NCI-H2081 (cell line): ENCODE measurements at places on chromosomes 12 and 14.

GRCh38 chr12:77746096-77746495, 84.6 kb upstream of the NAV3 start:
- DNase-seq: peak; percentile 95

DNA sequence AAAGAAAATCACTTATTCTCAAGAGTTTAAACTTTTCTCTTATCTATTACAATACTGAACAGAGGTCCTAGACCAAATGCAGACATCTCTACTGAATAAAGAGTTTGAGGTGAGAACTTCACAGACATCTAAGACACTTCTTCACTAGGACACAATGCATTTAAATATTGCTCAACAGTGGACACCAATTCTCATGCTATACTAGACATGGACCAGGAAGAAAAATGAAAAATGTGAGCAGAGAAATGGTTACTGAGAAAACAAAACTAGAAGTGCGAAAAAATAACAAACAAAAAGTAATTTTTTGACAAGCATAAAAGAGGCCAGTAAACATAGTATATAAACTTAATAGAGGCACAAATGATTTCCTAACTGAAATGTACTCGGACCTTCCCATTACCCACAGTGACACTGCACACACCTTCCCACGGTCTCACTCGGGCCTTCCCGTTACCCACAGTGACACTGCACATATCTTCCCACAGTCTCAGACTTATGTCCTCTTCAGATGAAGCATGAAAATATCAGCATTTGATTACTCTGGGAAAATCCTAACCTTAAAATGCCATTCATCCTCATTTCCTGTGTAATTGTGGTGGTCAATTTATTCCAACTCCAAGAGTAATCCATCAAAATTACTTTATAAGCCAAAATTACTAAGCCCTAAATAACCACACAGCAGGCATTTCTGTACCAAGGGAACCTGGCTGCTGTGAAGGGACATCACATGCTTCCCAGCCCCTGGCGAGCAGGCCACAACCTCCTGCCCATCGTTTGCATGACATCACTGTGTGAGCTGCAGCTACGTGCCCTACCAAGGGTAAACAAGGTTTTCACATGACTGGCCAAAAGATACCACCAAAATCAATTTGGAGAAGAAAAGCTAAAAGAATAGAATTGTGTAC, 6.4 kb downstream of the SLC15A4 start:
- peak; percentile 75 for DNase-seq

GRCh38 chr14:34135492-34135891, 184.6 kb upstream of the EGLN3 start:
- DNase-seq: no peak

- peak; percentile 1 for DNase-seq
Observed at GRCh38 chr14:80996049-80996901, 40.9 kb downstream of the TSHR start.

DNA sequence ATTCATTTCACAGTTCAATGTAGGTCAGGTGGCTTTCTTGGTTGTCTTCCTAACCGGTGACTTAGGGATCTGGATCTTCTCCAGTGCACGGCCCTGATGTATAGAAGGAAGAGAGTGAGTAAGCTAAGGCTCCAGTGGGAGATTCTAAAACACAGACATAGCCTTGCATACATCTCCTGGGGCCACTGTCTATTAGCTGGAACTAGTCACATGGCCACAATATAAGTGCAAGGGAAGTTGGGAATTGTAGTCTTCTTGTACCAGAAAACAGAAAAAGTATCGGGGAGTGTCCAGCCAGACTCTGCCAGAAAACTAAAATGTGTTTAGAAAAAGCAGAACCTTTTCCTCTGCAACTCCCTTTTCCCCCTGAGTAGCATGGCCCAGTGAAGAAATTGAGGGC, 531.6 kb downstream of the VRK1 start:
- no peak for DNase-seq

- DNase-seq: no peak
Observed at GRCh38 chr12:111105294-111105693, 184.9 kb upstream of the MYL2 start.

DNA sequence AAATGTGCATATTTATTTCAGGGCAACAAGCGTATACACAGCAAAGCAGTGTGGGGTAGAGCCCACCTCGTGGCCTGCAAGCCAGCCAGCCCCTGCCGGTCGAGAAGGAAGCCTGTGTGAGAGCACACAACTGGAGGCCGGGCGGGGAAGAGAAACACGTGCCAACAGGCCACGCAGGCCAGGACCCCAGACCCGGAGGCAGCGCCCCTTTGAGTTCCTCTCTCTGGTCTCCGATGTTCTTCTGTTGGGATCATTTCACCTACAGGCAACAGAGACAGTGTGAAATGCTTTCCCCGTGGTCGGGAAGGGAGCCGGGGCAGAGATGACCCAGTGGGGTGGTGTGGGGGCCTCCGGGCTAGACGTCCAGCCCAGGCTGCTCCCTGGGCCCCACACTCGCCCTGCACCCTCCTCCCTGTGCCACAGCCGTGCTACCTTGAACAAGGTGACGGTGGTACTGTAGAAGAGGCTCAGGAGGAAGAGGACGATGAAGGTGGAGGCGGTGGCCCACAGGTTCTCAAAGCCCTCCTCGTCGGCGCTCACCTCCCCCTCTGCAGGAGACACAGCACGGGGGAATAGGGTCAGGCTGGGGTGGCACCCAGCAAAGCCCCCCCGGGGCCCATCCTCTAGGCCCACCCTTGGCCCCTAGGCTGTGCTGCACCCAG, 325.5 kb downstream of the TMEM121 start:
- DNase-seq: no peak

- DNase-seq: no peak
Observed at GRCh38 chr12:47122602-47123001, 42.8 kb upstream of the AMIGO2 start.

DNA sequence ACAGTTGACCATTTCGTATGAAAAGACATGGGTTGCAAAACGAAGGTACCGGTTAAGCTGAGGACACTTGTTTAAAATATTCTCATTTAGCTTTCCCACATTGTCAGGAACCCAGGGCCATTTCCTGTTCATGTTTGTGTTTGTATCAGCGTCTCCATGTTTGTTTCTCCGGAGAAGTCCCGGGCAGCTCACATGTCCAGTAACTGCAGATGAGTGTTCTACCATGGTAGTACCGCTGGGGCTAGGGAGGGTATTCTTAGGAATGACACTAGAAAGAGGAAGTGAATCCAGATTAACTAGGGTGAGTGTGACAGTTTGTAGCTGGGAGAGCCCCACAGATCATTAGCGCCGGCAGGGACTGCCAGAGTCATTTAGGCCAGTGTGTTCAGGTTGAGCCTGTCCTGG, 50.0 kb upstream of the EVL start:
- DNase-seq: no peak

- DNase-seq: no peak
Observed at GRCh38 chr14:69270795-69271708, 11.1 kb downstream of the GALNT16 start.

GRCh38 chr12:13379531-13380188, 183.1 kb downstream of the EMP1 start:
- DNase-seq: no peak

GRCh38 chr12:18224745-18225144, 36.6 kb upstream of the PIK3C2G start:
- peak; percentile 55 for DNase-seq

DNA sequence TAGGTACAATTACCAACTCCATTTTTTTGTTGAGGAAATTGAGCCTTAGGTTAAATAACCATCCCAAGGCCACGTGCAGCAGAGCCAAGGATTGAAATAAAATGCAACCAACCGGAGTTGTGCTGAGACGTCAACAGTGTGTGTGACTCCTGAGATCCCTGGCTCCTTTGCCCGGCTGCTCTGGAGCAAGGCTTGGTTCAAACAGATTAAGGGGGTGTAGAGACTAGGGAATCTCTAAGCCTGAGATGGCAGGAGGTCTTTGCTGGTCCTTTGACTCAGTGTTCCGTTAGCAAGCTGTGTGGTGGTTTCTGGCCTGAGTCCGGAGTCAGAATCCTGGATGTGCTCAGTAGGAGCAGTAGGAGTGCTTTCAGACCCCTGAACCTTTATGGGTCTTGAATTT, 1.4 kb upstream of the SLC8A3 start:
- no peak for DNase-seq

GRCh38 chr12:85866986-85867776, 6.9 kb upstream of the NTS start:
- DNase-seq: peak; percentile 77

GRCh38 chr14:55107766-55108554, 21.1 kb upstream of the LGALS3 start:
- DNase-seq: no peak

DNA sequence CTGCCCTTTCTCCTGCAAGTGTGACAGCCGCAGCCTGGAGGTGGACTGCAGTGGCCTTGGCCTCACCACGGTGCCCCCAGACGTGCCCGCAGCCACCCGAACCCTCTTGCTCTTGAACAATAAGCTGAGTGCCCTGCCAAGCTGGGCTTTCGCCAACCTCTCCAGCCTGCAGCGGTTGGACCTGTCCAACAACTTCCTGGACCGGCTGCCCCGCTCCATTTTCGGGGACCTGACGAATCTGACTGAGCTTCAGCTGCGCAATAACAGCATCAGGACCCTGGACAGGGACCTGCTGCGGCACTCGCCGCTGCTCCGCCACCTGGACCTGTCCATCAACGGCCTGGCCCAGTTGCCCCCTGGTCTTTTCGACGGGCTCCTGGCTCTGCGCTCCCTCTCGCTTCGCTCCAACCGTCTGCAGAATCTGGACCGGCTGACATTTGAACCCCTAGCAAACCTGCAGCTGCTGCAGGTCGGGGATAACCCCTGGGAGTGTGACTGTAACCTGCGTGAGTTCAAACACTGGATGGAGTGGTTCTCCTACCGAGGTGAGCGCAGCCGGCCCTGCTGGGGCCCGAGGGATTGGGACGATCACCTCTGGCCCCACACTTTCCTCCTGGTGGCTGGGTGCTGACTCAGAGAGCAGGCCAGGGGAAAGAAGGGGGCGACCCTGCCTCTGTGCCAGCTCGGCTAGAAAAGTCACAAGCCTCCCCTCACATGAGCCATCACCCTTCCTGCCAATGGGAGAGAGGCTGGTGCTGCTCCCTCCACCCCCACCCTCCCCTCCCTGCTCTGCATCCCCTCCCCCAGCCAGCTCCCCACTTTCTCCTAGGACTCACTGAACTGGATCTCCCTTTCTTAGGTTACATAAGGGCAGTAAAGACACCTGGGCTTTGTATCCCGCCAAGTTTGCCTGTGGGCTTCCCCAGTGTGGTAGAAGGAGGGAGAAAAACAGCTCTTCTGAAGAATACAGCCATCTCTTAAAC, 10.9 kb downstream of the LRTM2 start:
- no peak for DNase-seq

DNA sequence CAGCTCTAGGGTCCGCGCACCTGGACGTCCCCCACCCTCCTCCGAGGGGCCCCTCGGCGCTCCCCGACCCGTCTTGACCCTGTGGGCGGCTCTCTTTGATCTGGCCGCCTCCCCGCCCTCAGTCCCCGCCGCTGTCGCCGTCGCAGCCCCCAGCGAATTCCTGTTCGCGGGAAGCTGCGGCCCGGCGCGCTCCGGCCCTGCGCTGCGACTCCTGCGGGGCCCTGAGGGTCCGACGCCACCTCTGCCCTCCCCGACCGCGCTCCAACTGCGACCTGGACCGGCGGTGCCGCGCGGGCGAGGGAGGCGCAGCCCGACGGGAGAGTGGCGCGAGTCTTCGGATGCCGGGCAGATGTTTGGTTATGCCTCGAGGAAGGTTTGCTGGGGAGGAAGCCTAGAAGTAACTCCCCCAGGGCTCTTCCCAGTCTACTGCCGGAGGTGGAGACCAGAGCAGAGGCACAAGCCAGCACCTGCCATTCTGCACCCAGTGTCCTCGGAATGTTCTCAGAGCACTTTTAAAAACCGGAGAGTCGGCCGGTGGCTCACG, 440 bp upstream of the ISM2 start:
- no peak for DNase-seq

DNA sequence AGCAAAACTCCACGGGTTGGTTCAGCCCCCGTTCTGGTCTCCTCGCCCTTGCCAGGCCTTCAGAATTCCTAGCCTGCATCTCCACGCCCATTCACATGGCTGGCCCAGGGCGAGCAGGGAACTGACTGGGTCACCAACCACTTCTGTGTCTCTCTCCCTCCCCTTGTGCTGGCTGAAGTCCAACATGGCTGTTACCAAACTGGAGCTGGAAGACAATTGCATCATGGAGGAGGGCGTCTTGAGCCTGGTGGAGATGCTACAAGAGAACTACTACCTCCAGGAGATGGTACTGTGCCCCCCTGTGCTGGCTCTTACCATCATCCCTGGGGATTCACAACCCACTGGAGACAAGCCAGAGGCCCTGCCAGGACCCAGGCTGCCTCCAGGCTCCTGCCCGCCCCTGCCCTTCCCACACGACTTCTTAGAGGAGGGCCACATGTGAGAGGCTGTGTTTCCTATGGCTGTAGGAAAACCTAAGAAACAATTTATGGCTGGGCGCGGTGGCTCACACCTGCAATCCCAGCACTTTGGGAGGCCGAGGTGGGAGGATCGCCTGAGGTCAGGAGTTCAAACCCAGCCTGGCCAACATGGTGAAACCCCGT, 9.9 kb downstream of the LRRC74A start:
- no peak for DNase-seq

DNA sequence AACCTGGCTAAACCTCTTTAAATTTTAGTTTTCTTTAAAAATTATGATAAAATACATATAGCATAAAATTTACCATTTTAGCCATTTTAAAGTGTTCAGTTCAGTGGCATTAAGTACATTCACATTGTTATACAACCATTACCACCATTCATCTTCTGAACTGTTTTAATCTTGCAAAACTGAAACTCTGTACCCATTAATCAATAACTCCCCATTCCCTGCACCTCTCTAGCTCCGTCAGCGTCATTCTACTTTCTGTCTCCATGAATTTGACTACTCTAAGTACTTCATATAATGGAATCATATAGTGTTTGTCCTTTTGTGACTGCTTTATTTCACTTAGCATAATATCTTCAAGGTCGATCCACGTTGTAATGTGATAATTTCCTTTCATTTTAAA, 75.8 kb upstream of the DDHD1 start:
- no peak for DNase-seq

- no peak for DNase-seq
Observed at GRCh38 chr14:45201905-45202304, 51.1 kb downstream of the MIS18BP1 start.

GRCh38 chr12:74535536-74535935, 2.1 kb upstream of the ATXN7L3B start:
- no peak for DNase-seq

DNA sequence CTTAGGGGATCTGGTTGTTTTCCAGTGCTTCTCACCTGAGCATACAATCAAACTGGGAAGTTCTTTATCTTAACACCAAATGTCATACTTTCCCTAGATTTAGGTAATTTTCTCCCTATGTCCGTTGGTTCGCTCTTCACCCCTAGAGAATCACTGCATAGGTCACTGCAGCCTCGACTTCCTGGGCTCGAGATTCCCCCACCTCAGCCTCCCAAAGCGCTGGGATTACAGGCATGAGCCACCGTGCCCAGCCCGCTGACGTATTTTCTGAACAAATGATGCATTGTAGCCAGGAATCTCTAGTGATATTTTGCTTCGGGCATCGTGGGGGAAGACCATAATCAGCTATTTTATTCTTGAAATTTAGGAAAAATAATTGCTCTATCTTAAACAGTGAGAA, 1.1 kb upstream of the RPL41 start:
- DNase-seq: peak; percentile 32
